Mesothelial cell of epicardium (in vitro differentiated cells): ENCODE measurements at places on chromosomes 5 and 9. TPM values are rescaled to one million over a fixed set of nuclear protein-coding genes. Genes with fewer than 3 reads are reported as not detected.

The PLEKHG4B gene
- total RNA-seq = 65.6 to 71.2 TPM (median 70.0 TPM) in 3 replicates

DNA sequence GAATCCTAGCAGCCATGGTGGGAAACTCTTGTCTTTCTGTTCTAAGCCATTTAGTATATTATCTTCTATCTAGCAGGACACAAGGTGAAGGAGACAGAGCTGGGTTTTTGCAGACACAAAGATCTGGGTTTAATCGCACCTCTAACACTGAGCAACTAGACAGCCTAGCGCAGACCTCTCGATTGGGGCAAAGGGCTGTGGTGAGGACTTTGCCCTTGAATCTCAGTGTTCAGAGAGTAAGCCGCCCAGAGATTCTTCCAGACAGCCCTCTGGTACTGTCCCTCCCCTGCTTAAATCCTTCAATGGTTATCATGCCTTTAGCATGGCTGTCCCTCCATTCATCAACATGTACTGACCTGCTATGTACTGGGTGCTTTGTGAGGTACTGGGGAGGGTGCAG is 128.1 kb downstream of the CRB2 start:
- DNase-seq = no peak

GRCh38 chr9:77158772-77159513 is 18.4 kb upstream of the VPS13A start:
- DNase-seq = no peak

GRCh38 chr5:66894480-66895240 is 298.5 kb downstream of the MAST4 start:
- no peak for DNase-seq

The TLR4 gene
- 0.66 to 1.7 TPM (median 0.78 TPM) in 3 replicates for total RNA-seq

DNA sequence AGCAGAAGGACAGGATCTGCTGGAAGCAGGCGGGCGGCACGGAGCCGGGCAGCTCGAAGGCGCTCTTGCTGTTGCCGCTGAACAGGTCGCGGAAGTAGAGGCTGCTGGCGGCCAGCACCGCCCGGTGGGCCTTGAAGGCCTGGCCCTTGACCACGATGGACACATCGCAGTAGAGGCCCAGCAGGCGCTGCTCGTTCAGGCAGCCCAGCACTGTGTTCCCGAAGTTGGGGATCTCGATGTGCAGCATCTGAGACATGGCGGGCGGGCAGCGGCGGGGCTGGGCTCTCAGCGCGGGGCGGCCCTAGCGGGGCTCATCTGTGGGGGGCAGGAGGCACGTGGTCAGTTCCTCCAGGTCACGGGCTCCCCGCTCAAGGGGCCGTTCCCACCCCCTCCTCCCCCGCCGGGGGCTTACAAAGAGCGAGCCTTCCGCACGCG is 44.8 kb downstream of the NACC2 start:
- DNase-seq = no peak

DNA sequence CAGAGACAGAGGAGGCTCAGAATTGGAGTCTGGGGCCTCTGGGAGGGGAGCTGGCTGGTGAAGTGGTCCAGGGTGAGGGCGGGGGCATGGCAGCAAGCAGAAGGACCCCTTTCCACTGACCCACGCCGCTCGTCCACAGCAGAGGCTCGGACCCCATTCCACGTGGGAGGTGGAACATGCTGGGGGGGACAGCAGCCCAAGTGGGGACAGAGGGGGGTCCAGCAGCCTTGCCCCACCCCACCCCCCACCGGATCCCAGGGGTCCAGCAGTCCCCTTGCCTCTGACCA is 25.4 kb upstream of the NKD2 start:
- no peak for DNase-seq

The INSYN2B gene
- total RNA-seq = 0.49 to 0.61 TPM (median 0.56 TPM) in 3 replicates

DNA sequence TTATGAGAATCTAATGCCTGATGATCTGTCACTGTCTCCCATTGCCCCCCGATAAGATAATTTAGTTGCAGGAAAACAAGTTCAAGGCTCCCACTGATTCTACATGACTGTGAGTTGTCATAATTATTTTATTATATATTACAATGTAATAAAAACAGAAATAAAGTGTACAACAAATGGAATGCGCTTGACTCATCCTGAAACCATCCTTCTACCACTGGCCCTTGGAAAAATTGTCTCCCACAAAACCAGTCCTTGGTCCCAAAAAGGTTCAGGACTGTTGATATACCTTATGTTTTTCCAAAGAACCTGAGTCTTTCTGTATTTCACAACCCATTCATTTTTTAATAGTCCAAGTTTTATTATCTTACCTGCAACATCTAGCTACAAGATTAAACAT is 403.5 kb downstream of the TAF11L14 start:
- no peak for DNase-seq

The SLC23A1 gene
- total RNA-seq = not detected in 3 replicates

- no peak for DNase-seq
These were observed 492.7 kb upstream of the CLINT1 start for GRCh38 chr5:158351485-158352125.

DNA sequence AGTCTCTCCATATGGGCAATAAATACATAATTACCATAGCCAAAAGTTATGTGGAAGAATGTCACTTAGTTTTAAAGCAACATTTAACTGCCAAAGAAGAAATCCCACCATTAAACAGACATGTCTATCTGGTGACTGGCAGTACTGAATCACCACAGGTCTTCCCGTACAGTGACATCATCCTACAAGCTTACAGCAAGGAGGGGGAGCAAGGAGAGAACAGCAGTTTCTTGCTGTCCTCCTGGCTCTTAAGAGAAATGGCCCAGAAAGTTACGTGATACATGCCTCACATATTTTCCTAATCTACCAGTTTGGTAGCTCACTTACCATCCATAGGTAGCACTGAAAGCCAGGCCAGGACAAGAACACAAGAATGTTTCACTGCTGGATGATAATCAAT is 671.0 kb downstream of the DMRTA1 start:
- no peak for DNase-seq

The ARHGEF37 gene
- 9.1 to 10.1 TPM (median 10.0 TPM) in 3 replicates for total RNA-seq

DNA sequence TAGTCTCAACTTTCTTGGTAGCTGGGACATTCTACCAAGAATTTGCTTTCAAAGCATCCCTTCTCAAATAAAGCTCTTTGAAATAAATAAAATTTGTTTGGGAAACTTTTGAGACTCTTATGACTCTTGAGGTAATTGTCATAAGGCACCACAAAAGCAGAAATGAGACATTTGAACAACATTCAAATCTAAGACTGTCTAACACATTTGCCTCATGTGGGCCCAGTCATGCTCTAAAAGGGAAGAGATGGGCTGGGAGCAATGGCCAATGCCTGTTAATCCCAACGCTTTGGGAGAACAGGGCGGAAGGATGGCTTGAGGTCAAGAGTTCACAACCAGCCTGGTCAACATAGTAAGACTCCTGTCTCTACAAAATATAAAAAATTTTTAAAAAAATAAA is 26.4 kb downstream of the SLC31A2 start:
- DNase-seq = no peak

DNA sequence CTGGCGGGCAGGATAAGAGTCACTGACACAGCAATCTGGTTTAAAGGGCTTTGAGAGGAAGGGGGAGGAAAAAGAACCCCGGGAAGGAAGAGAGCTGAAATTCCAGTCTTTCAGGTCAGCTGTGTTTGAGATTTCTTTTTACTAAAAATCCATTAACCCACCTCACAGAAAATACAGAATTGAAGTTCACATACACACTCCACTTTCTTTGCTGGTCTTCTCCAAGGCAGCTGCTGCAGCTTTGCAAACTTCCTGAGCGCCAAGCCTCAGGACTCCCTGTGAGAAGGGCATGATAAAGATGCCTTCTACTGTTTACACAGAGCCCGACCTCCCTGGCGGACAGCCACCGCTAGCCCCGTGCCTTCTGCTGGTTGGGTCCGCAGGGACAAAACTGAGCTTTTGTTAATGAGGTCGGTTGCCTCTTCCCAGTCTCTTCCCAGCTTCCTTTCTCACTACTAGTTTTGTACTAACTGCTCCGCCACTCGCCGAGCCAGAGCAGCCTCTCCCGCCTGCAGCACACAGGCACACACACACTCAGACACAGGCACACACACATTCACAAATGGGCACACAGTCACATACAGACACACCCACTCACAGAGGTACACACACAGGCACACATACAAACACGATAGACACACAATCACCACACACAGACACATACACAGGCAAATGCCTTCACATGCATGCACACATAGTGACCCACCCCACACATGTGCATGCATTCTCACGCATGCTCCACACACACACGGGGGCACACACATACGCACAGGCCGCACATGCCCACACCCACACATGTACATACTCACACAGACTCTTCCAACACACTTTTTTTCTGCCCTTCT is at the start of gene FREM1:
FREM1 (minus strand) TSS at position 468 of the 845 bp plus-strand sequence. CDS start 41,451 bp downstream, outside the sequence.
- peak; percentile 53 for DNase-seq
